Skin of body (tissue), 3 donors: ENCODE measurements at places on chromosomes 3 and 15. TPM values are rescaled to one million over a fixed set of nuclear protein-coding genes. Genes with fewer than 3 reads are reported as not detected.

Gene ISLR
- 46.8 TPM for total RNA-seq

Gene BFSP2
- total RNA-seq: not detected

DNA sequence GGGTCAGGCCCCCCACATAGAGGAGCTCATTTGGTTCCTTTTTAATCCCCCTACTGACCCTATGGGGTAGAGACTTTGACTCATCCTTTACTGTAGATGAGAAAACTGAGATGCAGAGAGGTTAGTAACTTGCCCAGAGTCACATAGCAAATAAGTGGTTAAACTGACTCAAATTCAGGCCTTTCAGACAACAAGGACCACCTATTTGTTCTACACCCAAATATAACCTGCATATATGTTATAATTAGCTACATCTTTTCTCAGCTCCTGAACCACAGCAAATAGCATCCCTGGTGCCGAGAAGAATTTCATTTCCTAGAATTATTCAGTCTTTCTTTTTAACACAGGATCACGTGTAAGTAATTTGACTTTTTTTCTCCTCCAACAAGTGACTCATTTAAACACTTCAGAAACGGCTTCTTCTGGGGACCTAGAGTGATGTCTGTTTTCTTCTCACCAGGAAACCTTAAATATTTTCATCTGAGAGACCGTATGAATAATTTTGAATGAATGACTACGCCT, 57.4 kb downstream of the MGLL start:
- DNase-seq: no peak

- no peak for DNase-seq
Measured at GRCh38 chr3:43106293-43106628, 382 bp upstream of the POMGNT2 start.

Gene FAM107A
- total RNA-seq: 0.59 TPM

DNA sequence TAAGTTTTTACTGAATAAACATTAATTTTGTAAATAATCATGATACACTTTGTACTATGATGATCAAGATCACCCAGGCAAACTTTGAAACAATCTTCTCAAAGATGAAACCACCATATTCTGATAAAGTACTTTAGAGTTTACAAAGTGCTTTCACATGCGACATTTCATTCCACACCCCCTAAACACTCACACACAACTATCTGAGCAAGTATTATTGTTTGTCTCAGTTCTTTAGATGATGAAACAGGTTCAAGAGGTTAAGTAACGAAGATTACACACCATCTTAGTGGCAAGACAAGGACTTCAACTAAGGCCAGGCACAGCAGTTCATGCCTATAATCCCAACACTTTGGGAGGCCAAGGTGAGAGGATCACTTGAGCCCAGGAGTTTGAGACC, 37.6 kb downstream of the ZNF148 start:
- DNase-seq: no peak

Gene SPINK8
- total RNA-seq: not detected

GRCh38 chr3:195911041-195911945, 2.9 kb upstream of the TNK2 start:
- DNase-seq: no peak

- DNase-seq: no peak
Measured at GRCh38 chr3:179703816-179704215, 51.0 kb downstream of the USP13 start.

Gene ARPIN
- 14.2 TPM for total RNA-seq

GRCh38 chr15:39595338-39596221, 14.7 kb downstream of the THBS1 start:
- DNase-seq: no peak

- DNase-seq: no peak
Measured at GRCh38 chr3:158713094-158713499, 19.2 kb downstream of the RARRES1 start.

DNA sequence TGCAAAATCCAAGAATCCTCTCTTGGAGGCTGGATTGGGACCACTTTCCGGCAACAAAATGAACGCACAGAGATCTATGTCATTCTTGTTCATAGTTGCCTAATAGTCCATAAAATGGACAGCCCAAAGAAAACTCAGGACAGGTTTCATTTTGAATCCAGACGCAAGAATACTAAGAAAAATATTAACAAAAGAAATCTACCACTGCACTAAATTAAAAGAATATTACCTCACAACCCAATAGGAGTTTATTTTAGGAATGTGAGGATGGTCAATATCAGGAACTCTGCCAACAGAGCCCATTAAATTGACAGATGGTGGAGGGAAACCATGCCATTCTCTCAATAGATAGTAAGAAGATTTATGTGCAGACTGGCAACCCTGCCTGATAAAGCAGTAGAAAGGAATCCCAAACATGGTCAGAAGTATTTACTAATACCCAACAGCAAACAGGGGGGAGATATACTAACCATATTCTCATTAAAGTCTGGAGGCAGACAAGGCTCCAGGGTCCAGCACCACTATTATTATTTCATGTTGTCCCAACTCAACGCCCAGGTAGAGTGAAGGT, 127.6 kb downstream of the SMAD6 start:
- DNase-seq: no peak

Gene DHFR2
- 5.3 TPM for total RNA-seq

DNA sequence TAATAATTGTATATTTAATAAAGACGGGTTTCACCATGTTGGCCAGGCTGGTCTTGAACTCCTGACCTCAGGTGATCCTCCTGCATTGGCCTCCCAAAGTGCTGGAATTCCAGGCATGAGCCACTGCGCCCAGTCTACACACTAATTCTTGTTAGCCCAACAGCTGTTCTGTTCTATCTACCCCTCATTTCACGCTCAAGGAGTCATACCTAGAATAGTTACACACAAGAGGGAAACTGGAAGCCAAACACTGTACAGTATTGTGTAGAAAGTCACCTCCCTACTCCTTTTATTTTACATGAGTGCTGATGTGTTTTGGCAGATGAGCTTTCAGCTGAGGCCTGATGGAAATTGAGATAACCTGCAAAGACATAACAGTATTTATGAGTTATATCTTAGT, 13.4 kb upstream of the CTDSPL2 start:
- no peak for DNase-seq

Gene NTRK3
- 7.2 TPM for total RNA-seq

GRCh38 chr3:114052216-114052615, 4.1 kb downstream of the CCDC191 start:
- DNase-seq: no peak
